ENCODE measurements at places on chromosomes 7 and 10.

- DNase-seq = no peak
These were observed 101.4 kb downstream of the TBXAS1 start for GRCh38 chr7:139930286-139930965.

DNA sequence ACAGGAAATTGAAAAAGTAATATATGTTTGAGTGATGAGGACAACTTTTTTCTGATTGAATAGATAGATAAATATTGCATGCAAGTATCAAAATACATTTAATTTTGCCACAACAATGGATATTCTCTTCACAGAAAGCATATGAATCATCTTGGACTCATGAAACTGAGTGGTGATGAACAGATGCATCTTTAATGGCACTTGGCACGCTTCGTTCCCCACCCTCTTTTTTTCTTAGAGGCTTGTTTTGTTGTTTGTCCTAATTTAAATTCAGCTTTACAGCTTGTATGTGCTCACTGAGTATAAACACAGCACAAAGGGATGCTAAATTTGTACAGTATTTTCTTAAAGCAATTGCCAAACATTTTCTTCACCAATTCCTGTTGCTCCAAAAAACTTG, 145.0 kb upstream of the YAE1 start:
- no peak for DNase-seq

GRCh38 chr7:20293336-20293735, 37.4 kb upstream of the ITGB8 start:
- no peak for DNase-seq

DNA sequence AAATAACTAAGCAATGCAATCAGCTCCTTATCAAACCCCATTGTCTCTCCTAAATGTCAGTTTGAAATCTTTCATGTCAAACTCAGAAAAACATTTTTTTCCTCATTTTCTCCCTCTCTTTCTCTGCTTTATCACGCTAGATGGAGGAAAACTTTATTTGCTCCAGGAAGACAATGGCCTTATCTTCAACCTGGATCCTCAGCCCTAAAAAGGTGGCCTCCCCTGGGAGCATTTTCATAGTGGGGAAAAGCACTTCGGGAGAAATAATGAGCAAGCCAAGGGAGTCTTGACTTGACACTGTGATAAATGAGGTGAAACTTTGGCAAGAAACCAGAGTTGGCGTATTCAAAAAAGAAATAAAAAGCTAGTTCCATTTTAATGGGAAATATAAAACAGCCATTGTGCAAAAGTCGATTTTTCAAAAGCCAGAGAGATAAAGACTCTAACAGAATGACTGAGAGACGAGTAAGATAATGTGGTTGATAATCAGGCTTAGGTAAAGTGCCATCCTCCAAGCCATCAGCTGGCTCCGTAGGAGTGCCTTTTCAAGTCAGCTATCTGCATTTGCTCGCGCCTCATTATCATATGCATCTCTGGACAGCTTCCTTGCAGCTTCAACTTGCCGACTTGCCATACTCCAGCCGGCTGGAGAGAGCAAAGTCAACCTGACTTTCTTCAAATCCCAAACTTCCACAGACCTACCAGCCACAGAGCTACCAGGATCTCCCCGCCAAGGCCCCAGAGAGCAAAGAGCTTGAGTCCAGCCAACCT, 19.9 kb downstream of the HABP2 start:
- no peak for DNase-seq

DNA sequence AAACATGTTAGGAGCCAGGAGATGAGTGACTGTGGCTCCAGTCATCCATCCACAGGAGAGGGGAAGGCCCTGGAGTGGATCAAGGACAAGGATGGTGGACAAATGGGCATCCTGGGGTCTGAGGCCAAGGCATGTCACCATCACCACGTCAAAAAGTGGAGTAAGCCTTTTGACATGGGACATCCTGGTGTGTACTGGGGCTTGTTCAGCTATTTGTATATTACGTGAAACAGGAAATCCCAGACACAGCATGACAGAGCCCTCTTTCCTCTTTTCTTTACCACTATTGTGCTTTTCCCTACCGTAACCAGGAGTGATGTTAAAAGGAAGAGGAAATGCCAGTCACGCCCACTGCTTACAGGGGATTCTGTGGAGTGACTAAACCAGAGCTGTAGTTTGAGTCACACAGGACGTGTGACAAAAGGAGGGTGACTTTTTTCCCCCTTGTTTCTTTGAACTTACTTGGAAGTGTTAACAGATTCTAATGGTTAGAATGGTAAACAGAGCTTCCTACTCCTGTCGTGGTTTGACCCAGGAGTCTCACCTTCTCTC, 15.4 kb downstream of the ACSL5 start:
- DNase-seq = no peak

- DNase-seq = no peak
These were observed 218.8 kb downstream of the AUTS2 start for GRCh38 chr7:69817121-69817520.

- no peak for DNase-seq
These were observed 216.9 kb upstream of the GALNT17 start for GRCh38 chr7:70915067-70915466.

DNA sequence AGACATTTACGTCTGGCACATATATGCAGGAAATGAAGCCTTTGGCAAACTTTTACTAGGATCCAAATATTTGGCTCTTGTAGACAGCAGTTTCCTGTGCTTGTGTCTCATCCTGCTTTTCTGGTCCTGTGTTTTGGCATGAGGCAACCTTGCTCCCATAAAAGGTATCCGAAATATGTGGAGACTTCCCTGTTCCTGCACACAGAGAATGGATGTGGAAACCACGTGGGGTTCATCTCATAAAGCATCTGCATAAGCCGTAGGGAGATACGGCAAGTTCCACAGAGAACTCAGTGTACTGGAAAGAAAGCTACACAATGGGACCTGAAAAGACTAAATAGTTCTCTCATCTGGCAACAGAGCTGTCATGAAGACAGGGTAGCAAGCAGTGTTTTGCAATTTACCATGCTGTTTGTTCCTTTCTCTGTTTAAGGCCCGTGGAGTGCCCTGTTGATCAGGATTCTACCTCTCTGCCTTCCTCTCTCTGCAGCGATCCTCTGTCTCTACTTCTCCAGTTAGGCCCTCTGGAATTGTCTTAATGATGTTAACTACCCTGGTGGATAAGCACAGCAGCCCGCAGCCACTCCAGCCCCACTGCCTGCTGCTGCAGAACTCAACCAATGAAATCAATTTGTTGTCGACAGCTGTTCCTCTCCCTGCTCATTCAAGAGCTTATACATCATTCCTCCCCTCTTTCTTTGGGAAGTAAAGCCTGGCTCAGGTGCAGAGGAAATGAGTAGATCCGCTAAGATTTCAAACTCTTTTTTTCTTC, 293.6 kb downstream of the CSTF2T start:
- no peak for DNase-seq

DNA sequence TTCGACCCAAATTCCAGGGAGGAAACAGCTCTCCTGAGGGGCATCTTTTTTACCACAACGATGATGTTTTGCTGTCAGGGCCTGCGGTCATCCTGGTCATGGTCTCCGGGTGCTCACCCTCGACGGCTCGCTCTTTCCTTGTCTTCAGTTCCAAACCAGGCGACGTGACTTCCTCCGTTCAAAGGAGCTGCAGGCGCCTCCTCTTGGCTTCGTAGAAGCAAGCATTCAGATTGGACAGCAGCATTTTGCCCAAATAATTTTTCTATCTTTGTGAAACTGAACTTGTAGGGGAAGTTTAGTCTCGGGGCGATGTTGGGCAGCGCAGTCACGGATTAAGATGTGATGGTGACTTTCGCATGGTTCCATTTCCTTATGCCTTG, 208.9 kb downstream of the DNAJB6 start:
- DNase-seq = no peak

DNA sequence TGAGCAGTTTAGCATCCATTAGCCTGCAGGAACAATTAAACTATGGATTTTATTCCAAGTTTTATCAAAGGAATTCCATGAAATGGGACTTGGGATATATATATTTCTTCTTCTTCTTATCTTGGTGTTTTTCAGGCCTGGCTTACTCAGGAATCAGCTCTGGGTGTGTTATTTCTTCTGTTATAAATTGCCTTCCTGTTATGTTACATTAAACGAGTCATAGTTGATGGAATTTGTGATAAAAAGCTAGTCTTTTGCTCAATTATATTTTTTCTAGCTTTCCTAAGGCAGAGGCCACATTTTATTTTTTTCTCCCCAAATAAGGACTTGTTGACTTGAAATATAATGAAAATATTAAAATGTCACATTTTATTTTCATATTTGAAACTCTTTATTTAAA, 141.3 kb downstream of the EPC1 start:
- DNase-seq = no peak

- no peak for DNase-seq
These were observed 144.3 kb downstream of the ANKRD30A start for GRCh38 chr10:37269554-37270256.

GRCh38 chr7:92057375-92057774, 76.9 kb downstream of the CYP51A1 start:
- no peak for DNase-seq

GRCh38 chr7:43148161-43148731, 35.8 kb downstream of the HECW1 start:
- DNase-seq = no peak

GRCh38 chr10:727162-727790, 37.8 kb upstream of the DIP2C start:
- no peak for DNase-seq

GRCh38 chr7:74343281-74344131, 54.3 kb downstream of the CLIP2 start:
- DNase-seq = no peak

DNA sequence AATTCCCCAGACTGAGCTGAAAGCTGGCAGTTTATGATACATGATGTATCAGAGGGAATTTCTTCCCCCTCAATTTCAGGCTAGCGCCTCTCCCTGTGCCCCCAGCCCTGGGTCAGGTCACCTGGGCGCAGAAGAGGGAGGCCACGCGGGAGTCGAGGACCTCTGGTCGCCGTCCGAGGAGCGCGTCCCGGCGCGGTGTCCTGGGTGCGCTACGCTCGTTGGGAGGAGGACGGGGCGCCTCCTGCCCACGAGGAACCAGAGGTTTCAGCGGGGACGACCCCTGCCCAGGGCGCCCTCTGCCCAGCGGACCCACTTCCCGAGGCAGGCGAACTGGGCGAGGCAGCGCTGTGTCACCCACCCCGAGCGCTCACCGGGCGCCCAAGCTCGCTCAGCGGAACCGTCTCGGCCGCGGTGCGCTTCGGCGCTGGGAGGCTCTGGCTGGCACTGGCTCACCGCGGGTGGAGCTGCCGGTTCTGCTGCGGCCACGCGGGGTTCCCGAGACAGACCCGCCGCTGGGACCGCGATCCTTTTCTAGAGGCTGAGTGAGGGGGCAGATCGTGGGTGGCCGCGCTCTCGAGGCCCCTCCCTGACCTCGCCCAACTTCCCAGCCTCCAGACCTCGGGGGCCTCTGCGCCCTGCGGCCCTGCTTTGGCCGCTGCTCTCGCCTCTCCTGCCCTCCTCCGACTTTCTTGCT, at the start of gene FAM237B:
Gene FAM237B, minus strand, starts transcription at position 504 of the 694 bp plus-strand sequence. CDS start 1,556 bp downstream, outside the sequence.
- DNase-seq = no peak

DNA sequence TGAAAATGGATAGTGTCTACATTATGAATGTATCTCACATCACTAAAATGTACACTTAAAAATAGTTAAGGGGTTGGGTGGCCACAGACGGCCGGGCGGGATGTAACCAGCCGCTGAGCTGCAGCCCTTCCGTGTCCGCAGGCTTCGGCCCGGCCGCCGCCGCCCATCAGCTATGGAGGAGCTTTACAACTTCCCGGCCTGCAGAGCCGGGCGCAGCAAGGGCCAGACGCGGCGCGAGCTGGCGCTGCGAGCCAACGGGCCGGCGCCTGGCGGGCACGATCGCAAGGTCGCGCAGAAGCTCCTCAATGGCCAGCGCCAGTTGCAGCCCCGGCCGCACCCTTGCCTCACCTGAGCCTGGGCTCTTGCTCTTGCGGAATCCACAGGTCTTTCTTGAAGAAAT, 69.1 kb downstream of the KMT2C start:
- no peak for DNase-seq

GRCh38 chr10:48595539-48595932, 9.3 kb downstream of the ARHGAP22 start:
- no peak for DNase-seq

DNA sequence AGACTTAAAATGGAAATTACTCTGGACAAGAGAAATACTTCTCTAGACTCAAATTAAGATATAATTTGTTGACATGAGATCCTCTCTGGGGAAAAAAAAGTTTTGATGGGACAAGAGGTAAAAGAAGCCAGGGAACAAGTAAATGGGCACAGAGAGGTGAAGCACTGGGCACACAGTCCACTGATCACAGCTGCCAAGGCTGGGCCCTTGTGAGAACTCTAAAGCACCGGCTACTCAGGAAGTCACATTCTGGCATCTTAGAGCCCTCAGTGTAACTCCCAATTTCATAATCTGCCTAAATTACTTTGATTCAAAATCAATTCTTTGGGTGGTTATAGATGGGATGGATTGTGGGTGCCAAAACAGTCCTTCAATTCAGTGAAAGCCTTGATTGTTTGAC, 123.2 kb upstream of the CACNA2D1 start:
- DNase-seq = no peak

- no peak for DNase-seq
These were observed 5.9 kb downstream of the KCP start for GRCh38 chr7:128904381-128905197.

DNA sequence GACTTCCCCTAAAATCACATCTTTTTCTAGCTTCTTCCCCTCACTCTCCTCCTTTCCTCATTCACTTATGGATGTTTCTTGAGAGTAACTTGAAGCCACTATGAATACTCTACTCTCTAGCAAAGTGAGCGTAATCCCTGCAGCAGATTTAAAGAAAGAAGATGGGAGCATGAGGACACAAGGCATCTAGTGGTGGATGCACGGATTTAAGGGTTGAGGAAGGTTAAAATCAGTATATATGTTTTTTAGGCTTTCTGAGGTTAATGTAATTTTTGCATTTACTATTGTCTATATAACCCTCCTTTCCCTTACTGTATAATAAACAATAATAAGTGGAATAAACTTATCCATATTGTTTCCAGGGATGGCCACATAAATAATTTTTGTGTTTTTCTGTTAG, 495.2 kb upstream of the TPK1 start:
- DNase-seq = no peak

DNA sequence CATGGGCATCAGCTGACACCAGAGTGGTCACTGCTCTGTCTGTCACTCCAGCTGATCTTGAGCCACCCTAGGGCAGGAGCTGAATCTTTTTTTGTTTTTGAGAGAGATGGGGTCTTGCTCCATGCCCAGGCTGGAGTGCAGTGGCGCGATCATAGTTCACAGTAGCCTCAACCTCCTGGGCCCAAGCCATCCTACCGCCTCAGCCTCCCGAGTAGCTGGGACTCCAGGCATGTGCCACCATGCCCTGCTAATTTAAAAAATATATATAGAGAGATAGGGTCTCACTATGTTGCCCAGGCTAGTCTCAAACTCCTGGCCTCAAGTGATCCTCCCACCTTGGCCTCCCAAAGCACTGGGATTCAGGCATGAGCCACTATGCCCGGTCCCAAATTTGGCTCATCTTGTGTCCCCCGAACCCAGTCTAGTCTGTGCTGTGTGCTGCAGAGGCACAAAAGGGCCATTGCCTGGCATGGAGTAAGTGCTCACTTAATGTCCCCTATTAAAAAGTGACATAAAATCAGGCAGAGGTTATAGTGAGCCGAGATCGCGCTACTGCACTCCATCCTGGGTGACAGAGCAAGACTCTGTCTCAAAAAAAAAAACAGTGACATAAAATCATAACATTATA, 8.1 kb upstream of the FZD9 start:
- DNase-seq = no peak

Measured in activated T-helper 1 cell treated with Interleukin-2 at 50 U/mL for 16 hours (primary cell).